NCI-H1436 treated with DMSO at 0.1 percent for 48 hours (cell line): ENCODE measurements at places on chromosomes 13 and 19.
A peak's percentile ranks its signal among the peaks of the same experiment; 100 is the strongest.

DNA sequence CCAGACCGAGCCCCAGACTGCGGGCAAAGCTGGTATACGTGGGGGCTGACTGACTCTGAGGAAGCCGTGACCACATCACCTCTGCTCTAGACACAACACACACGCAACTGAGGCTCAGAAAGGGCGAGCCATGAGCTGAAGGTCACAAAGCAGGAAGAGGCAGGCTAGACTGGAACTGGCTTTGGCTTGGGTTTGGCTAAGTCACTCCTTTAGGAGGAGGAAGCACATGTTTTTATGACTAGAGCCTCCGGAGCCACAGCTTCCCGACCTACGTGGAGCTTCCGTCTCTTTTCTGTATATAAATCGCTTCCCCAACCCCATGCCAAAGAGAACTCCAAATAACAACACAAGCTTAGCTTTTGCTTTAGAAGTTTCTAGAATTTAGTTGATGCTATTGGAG, 48.0 kb downstream of the RFX2 start:
- DNase-seq: no peak

DNA sequence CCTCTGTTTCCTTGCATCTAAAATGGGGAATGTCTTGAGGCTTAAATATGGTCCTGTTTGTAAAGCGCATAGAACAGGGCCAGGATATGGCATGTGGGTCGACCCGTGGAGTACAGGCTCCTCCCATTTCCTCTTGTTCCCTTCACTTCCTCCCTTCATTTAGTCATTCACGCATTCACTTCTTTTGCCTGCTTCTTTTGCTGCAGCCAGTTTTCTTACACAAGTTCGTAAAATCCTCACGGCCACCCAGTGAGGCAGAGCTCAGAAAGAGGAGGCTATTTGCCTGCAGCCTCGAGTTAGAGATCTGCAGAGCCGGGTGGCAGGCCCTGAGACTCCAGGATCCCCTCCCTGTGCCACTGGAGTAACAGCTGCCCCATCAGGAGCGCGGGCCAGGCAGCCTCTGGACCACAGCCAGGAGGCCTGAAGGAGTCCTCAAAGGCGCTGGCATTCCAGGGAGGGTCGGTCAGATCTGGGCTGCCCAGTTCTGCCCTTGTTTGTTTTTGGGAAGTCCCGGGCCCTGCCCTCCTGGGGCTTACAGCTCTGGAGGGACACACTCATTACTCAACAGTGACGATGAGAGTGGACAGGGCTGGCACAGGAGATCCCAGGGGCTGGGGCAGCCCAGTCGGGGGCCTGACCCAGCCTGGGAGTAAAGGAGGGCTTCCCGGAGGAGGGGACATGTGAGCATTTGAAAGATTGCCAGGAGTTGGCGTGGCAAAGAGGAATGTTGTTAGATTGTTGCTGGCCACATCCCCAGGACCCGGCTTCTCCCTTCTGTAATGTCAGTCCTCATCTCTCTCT, 4.6 kb downstream of the PPP5C start:
- DNase-seq: no peak

DNA sequence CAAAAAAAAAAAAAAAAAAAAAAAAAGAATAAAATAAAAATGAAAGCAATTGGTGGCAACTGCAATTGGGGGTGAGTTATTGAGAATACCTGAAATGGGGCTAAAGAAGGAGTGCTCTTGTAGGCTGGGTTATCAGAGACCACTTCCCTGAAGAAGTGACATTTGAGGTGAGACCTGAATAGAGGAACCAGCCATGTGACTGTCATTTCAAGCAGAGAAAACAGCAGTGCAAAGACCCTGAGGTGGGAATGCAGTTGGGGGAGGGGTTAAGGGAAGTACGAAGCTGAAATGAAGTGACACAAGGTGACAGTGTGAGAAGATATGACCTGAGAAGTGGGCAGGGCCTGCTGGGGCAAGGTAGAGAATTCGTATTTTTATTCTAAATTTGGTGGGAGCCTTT, 4.3 kb upstream of the PALM3 start:
- DNase-seq: no peak

- DNase-seq: peak; percentile 55
Measured at GRCh38 chr19:12828494-12828893, 5.9 kb downstream of the RTBDN start.

DNA sequence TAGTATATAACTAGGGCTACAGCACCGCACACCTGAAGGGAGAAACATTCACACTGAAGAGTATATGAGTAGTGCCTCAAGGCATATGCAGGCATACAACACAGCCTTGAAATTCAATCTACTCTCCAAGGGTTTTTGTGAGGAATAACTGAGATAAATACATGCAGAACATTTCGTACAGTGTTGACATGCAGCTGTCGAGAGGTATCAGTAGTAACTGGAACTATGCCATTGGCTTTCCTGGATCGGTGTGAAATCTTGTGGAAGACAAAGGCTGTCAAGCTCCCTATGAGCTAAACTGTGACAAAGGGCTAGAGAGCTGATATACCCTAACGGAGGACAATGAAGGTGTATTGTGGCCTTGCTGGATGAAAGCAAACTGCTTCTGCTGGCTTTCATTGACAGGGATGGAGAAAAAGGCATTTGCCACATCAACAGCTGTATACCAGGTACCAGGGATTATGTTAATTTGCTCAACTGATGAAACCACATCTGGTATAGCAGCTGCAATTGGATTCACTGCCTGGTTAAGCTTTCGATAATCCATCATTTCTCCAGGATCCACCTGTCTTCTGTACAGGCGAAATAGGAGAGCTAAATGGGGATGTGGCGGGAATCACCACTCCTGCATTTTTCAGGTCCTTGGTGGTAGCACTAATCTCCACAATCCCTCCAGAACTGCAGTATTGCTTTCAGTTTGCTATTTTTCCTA, 16.3 kb downstream of the MTRF1 start:
- DNase-seq: no peak

DNA sequence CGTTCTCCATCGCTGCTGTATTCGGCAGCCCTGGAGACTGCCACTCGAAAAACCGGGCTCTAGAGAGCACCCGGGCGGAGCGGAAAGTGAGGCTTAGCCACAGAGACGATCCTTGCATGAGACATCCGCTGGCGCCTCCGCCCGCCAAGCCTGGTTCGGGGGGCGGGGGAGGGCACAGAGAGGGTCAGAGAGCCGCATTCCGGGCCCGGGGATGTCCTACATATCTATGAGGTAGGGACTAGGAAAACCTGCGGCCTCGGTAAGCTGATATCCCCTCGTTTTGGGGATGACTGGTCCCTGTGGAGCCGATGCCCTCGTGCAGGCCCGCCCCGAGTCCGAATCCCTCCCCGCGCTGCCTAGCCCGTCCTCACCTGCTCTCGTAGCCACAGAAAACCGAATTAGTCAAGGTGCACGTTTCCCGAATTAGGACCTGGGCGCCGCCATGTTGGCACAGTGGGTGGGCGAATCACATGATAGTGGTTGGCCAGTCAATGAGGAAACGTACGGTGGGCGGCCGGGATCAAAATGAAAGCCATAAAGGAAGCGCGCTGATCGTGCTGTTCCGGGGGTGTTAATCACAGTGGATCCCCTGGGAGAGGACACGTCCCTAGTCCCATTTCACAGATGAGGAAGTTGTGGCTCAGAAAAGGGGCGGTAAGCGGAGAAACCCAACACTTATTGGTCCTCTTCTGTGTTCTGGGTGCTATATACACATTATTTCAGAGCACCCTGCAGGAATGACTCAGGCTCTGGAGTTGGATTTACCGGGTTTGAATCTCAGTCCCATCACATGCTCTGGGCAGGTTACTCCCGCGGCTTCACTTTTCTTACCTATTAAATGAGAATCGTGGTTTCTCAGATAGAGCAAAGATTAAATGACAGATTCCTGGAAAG, at the start of gene TRMT1:
TRMT1 (minus strand) TSS at position 459 of the 894 bp plus-strand sequence; CDS start at position 118, 341 bp downstream.
- peak; percentile 69 for DNase-seq

GRCh38 chr13:23844132-23844531, 45.1 kb downstream of the MIPEP start:
- DNase-seq: no peak

GRCh38 chr19:38990949-38991697, 15.6 kb upstream of the FBXO17 start:
- no peak for DNase-seq

DNA sequence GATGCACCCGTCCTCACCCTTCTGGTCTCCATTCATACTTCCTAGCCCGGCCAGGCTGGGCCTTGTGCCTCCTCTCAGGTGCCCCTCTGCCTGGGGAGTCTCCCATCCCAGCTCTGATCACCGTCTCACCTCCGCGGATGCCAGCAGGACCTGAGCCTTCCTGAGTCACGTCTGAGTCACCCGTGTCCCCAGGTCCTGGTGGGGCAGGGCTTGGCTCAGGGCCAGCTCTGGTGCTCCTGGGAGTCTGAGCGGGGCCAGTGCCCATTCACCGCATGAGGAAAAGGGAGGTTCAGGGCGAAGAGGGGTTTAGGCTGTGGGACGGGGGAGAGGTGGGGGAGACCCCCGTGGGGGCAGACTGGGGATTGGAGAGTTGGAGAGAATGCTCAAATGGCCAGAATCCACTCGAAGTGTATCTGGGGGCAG, 593 bp downstream of the ATP8B3 start:
- DNase-seq: no peak

DNA sequence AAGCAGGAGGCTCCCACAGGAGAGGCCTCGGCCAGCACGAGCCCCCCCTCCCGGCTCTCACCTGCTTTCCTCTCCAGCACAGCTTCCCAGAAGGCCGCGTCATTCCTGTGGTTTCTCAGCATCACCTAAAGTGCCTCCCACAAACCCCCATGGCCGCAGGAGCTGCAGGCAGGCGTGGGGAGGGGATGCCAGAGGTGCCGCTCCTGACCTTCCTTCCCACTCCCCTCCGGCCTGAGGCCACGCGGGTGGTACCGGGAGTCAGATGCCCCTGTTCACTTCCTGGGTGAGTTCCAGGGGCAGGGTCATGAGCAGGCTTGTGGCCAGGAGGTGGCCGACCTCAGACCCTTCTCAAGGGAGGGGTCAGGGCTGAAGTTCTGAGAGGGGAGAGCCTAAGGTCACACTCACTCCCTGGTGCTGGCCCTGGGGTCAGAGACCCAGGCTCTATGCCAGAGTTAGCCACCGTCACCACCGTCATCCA, 14.4 kb upstream of the NPAS1 start:
- DNase-seq: no peak

DNA sequence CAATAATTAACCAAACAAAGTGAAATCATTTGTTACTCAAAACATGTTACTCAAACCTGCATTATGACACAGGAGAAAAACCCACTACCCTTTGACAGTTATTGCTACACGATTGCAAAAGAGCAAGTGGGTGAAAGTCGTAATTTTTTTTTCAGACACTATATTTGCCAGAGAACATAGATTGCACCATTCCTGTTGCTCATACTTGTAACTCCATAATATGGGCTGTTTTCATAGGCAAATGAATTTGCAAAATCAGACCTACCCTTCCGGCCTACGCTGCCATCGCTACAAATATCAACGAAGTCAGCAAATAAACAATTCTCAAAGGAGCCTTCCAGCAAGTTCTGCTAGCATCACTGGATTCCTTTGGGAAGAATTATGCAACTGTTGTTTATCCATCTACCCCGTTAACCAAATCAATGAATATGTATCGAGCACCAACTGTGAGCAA, 396.5 kb downstream of the IRS2 start:
- DNase-seq: no peak

DNA sequence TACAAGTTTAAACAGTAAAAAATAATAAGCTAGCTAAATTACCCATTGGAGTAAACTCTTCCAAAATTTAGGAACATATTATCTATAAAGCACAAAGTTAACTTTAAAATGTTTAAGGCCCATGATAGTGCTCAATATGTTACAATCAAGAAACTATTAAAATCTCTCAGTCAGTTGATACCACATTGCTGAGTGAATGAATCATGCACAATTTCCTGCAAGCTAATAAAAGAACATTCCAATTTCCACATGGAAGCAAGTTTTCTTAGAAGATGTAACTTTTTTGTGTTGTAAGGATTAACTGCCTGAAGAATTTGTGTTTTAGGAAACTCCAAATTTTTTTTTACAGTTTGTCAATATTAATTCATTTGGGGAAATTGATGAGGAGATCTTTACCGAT, 666.6 kb downstream of the SLITRK1 start:
- DNase-seq: no peak

- no peak for DNase-seq
Measured at GRCh38 chr13:65633806-65634205, 1596.3 kb downstream of the PCDH9 start.

DNA sequence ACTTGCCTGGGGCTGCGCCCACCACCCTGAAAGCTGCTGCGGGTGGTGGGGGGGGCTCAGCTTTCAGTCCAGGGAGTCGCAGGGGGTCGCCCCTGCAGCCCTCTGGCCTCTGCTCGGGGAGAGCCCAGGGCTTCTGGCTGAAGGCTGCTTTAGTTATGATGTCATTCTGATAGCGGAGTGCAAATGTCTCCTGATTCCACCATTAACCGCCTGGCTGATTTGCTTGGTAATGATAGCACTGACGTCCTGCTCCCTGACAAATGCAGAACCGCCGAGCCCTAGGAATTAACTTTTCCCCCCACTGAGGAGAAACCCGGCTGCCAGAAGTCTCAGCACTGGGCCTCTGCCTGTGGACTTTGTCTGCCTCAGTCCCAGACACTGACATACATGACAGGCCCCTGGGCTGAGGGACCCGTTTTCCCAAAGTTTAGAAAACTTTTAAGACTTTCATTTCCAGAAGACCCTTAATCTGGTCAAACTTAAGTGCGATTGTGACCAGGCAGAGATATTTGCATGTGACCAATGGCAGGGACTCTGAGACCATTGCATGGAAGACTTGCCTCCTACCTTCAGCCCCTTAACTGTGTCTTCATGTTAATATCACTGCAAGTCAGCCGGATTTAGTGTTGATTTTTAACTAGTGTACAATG, 142.5 kb upstream of the ZNF536 start:
- no peak for DNase-seq

GRCh38 chr19:49119411-49120324, at the start of gene PPFIA3:
Gene PPFIA3, plus strand, starts transcription at chr19:49119544. Its CDS starts 8,330 bp downstream, at chr19:49127874.
- DNase-seq: no peak

- no peak for DNase-seq
Measured at GRCh38 chr13:28531077-28531844, 36.3 kb upstream of the FLT1 start.

DNA sequence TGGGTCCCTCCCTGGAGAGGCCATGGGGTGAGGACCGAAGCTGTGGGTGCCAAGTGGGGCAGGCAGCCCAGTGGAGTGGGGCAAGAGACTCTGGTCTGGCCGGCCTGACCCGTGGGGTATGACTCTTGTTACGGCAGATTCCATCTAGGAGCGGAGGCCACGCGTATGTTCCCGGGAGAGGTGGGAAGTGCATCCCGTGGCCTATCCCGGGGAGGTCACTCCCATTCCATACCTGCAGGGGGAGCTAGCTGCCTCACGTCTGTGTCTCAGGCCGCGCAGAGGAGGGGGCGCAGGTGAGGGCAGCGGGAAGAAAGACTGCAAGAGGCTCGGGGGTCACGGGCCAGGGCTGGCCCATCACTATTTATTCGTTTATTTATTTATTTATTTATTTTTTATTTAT, 4.9 kb downstream of the CSNK1G2 start:
- DNase-seq: no peak

GRCh38 chr19:453606-454005, 7.2 kb downstream of the SHC2 start:
- no peak for DNase-seq

DNA sequence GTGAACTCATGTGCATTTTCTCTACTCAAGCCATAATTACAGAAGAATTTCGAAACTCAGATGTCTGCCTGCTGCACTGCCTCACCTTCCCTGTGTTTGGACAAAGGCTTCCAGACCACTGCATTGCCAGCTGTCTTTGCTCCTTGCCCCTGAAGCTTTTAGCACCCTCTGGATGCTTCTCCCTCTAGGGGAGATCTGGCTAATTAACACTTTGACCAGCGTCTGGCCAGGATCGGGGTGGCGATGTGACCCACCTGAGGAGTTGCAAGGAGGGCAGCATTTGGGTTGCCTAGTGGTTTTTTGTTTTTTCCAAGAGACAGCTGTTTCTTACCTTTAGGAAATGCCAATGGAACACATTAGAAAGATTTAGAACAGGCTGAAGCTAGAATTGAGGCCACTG, 127.7 kb upstream of the ZNF536 start:
- no peak for DNase-seq
